ENCODE measurements at places on chromosomes 5 and 9.

DNA sequence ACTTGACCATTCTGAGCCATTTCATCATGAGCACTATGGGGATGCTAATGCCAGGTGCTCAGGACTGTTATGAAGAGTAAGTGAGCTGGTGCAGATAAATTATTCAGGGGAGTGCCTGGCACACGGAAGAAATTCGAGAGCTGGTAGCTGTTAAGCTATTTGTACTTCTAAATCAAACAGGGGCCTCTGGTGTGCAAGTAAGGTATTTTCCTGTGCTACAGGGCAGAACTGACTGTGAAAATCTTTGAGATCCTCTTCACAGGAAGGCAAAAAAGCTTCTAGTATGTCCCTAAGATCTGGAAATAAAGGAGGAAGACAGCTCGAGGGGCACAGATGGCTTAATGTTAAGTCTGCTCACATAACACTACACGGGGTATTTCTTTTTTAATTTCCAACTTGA is 106.3 kb upstream of the SPOCK1 start:
- no peak for DNase-seq

GRCh38 chr5:99169309-99169708 is 240.5 kb upstream of the CHD1 start:
- no peak for DNase-seq

DNA sequence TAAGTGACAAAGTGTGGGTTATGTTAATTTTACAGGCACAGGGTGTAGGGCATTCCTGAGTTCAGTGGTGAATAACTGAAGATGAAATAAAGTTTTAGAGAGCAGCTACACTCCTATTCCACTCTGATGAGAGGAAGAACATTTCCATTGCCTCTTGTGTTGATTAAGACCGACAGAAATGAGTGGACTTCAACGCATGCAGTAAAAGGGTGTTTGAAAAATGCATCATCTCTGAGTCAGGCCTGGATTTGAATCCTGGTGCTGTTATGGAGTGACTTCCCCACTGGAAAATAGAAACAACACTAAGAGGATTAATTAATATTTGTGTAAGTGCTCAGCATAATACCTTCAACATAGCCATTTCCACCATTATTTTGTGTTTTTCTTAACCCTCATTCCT is 86.3 kb downstream of the PRR16 start:
- DNase-seq, result no peak

DNA sequence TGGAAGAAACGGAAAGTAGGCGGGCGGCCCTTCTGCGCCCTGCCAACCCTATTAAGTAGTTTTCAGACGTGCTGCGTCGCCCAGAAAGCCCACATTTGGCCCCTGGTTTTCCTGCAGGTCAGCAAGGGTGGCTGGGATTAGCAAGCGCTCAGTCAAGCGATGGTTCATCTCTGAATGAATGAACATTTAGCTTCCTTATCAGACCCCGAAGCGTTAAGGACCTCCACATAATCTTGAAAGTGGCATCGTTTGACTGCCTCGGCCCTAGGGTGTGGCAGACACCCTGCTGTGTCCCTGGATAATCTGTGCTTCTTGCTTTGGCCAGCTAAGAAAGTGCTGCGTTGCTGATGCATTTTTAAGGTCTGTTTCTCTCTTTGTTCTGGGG is 684 bp downstream of the TOR1B start:
- DNase-seq, result no peak

DNA sequence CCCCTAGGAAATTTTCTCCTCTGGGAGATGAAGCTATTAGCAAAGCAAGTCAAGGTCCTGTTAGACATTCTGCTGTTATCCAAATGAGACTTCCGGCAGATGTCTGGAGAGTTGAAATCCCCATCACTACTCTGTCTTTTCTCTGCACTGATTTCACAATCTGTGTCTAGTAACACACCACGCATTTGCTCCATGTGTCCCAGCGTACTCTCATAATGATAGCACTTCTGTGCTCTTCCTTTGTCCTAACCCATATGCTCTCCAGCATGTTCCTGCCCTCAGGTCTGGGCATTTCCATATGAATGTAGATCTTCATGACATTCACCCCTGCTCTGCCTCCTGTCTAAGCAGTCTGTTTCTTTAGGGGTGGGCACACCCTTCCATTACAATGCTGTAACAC is 1949.0 kb upstream of the WWC1 start:
- no peak for DNase-seq

DNA sequence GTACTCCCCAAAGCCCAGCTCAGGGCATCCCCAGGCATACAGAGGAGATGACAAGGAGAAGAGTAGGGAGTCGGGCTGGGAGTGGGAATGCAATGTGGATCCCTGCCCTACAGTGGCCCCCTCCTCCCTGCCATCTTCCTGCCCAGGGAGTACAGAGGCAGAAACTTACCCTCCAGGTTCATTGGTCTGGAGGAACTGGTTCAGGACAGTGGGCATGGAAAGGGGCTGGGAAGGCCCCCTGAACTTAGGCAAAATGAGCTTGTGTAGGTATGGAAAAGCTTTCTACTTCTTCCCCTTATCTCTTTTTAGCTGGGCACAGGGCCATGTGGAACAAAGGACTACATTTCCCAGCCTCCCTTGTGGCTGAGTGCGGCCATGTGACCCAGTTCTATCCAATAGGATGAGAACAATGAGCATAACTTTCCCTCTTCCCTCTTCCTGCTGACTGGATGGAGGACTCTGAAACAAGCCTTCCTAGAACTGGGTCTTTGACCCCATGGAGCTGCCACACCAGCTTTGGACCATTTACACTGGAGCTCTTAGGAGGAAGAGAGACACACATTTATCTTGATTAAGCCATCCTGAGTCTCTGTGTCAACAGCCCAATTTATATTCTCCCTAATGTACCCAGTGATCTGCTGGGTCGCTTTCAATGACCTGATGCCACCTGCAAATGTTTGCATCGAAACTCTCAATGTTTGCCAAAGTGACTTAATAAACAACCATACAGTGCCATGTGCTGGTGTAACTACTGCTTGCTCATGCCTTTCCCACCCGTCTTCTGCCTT is 25.0 kb upstream of the HMCN2 start:
- DNase-seq, result no peak

- DNase-seq, result no peak
Observed at GRCh38 chr5:124997186-124997893, 250.9 kb upstream of the ZNF608 start.

- DNase-seq, result no peak
Observed at GRCh38 chr5:88694023-88694679, 188.8 kb downstream of the MEF2C start.

GRCh38 chr9:3151672-3152576 is 308.0 kb upstream of the PUM3 start:
- no peak for DNase-seq

All from AG04449 (cell line).